ENCODE measurements at places on chromosomes 16 and 17.

DNA sequence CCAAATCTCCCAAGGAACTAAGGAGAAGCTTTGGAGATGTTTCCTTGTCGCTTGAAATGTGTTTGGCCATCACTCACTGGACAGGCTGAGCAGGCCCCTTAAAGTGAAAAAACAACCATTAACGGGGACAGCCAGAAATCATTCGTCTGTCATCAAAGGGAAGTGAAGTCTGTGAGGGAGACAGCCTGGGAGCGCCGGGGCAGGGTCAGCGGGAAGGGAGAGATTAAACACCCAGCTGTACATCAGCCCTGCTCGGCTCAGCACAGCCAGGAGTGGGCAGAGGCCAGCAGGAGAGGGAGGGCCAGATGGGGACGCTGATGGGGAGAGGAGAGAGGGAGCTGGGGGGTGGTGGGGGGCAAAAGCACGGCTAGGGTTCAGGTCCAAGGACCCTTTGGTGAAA, 105.1 kb downstream of the SDK2 start:
- no peak for DNase-seq

DNA sequence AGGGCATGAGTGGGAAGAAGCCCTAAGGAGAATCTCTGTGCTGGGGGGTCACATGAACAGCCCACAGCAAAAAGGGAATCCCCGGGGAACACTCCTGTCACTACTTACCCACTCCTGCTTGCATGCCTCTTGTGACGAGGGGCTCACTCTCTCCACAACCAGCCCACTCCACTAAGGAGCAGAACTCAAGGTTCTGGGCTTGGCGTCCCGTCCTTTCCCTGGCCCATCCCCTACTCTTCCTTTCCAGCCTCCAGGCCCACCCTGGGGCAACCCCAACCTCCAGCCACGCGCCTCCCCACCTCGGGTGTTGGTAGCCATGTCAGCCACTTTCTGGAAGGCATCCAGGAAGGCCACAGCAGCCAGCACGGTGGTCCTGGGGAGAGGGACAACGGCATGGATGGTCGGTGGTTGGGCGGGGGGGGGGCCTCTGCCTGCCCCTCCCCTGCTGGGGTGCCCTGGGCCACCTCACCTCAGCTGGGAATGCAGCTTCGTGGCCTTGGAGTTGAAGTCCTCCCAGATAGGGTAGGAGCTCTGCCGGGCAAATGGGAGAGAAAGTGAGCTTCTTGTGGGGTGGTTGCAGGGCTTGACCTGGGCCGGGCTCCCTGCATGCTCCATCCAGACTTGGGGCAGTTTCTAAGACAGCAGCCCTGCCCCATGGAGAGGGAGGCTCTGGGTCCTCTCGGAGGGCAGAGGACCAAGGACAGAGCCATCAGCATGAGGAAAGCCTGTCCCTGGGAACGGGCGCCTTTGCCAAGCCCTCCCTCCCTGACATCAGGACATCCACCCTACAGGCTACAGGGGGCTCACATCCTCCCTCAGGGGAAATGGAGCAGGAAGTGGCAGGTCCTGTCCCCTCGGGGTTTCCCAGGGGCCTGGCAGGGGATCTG, 5.1 kb downstream of the MTSS2 start:
- no peak for DNase-seq

DNA sequence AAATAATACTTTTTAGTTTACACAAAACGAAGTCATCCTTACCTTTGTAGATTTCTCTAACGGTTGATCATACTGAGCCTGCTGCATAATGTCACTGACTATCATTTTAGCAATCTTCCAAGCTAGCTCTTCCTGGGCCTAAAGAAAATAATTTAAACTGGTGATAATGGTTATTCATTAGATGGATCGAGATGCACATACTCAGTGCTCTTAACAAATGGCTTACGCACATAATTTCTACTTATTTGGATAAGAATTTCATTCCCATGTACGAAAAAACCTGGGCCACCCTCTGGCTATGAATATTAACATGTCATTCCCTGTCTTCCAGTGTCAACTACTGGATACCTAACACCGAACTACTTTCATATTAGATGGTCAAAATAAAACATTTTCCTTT, 41.4 kb upstream of the ULK2 start:
- no peak for DNase-seq

DNA sequence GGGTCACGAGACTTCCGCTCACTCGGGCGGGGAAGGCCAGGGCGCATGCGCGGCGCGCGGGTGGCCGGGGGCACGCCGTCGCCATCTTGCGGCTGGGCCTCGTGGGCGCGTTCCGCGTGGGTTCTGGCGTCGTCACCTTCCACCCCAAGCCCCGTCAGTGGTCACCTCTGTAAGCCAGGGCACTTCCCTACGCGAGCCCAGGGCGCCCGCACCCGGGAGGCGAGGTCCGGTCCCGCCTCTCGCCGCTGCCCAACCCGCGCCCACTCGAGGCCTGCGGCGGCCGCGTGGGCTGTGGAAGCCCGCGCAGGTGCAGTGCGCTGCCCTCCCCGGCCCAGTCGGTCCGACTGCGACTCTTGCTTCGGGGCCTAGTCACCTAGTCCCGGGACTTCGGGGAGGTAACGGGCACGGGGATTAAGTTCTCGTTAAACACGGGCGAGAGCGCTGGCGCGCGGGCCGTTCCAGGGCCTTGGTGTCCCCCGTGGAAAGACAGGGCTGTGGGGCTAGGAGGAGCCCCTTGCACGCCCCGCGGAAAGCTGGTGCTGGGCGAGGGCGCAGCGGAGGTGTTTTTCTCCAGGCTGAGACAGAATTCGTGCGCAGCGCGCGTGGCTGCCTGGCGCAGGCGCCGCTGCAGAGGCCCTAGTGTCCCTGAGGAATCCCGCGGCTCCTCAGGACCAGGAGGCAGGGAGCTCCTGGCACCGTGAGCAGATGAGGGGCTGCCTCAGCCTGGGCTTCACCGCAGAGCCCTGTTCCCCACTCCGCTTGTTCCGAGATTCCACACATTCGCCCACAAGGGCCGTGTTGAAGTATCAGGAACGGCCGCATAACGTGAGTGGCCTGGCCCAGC, 472 bp upstream of the ARHGDIA start:
- DNase-seq = peak; percentile 77

DNA sequence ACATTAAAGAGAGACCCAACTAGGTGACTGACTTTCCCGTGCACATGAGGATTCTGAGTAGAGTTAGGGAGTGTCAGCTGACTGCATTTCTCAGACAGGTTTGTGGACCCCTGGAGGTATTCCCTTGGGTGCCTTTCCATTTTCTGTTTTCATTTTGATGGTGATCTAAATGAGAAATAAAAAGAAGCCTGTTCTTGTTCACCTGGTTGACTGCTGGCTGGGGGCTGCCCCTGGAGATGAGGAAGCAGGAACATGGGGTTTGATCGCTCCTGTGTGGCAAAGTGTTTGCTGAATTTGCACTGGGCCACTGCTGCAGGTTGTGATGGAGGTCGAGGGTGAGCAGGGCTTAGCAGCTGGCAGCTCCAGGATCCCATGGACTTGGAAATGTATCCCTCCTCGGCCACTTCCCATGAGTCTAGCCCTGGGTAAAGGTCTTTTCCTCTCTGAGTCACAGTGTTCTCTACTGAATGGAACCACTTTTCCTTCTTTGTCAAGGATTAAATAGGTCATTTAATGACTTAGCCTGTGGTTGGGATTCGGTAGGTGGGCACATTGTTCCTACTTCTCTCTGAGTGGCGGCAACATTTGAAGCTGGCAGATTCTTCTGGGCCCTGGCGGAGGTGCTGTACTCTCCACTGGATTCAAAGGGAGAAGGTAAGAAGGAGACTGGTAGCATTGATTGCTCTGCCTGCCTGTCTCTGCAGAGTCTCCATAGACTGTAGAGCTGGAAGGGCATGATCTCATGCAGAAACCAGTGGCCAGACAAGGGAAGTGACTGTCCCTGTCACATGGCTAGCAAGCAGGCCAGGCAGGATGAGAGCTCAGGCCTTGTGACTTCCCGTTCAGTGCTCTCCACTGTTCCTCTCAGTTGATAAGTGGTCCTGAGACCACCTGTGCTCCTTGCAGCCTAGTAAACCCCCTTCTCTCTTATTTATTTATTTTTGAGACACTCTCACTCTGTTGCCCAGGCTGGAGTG, 17.9 kb downstream of the SNX29 start:
- no peak for DNase-seq

DNA sequence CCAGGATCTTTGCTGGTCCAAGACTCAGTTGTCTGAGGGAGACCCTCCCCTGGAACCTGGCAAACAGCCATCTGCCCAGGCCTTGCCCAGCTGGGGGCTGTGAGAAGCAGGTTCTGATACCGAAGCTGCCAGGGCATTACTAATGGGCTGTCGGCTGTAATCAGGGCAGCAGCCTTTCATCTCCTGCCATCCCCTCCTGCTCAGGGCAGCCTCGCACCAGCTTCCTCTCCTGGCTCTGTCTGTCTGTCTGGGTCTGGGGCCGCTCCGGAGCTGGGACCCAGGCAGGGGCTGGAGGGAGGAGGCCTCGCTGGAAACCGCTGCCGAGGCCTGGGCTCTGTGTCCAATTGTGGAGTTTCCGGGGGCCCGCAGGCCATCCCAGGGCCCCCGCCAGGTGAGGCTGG, 21.6 kb upstream of the BRD7 start:
- DNase-seq = no peak

GRCh38 chr16:14347706-14348105, 276.6 kb downstream of the MRTFB start:
- DNase-seq = no peak

GRCh38 chr16:85445064-85445778, 167.9 kb upstream of the GSE1 start:
- peak; percentile 99 for DNase-seq

DNA sequence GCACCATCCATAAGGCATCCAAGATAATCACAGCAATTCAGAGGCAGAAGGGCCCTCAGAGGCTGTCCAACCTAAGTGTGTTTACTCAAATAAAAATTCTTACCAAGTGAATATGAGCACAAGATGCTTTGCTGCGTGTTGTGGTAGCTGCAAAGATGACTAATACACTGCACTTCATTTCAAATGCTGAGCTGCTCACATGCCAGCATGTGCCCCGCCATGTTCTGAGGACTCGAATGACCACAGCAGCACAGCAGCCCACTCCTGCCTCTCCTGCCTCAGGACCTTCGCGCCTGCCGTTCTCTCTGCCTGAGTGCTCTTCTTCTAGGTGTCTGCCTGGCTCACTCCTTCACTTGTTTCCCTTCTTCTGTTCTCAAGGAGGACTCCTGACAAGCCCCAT, 19.0 kb downstream of the PIK3R5 start:
- DNase-seq = no peak

DNA sequence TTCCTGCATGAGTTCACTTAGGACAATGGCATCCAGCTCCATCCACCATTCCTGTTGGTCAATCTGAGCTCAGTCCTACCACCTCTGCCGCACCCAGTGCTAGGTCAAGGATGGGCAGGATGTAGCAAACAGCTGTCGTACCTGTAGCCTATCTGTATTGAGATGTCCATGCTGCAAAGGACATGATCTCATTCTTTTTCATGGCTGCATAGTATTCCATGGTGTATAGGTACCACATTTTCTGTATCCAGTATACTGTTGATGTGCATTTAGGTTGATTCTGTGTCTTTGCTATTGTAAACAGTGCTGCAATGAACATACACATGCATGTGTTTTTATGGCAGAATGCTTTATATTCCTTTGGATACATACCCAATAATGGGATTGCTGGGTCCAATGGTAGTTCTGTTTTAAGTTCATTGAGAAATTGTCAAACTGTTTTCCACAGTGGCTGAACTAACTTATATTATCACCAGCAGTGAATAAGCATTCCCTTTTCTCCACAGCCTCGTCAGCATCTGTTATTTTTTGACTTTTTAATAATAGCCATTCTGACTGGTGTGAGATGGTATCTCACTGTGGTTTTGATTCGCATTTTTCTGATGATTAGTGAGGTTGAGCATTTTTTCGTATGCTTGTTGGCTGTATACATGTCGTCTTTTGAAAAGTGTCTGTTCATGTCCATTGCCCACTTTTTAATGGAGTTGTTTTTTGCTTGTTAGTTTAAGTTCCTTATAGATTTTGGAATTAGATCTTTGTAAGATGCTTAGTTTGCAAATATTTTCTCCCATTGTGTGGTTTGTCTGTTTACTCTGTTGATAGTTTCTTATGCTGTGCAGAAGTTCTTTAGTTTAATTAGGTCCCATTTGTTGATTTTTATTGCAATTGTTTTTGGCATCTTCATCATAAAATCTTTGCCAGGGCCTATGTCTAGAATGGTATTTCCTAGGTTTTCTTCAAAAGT, 7.2 kb upstream of the MRTFB start:
- DNase-seq = no peak

- no peak for DNase-seq
Measured at GRCh38 chr16:74575807-74576643, 30.9 kb downstream of the GLG1 start.

GRCh38 chr16:69073181-69073702, 32.2 kb upstream of the HAS3 start:
- DNase-seq = no peak

- DNase-seq = no peak
Measured at GRCh38 chr17:57906910-57907309, 48.3 kb downstream of the CUEDC1 start.

DNA sequence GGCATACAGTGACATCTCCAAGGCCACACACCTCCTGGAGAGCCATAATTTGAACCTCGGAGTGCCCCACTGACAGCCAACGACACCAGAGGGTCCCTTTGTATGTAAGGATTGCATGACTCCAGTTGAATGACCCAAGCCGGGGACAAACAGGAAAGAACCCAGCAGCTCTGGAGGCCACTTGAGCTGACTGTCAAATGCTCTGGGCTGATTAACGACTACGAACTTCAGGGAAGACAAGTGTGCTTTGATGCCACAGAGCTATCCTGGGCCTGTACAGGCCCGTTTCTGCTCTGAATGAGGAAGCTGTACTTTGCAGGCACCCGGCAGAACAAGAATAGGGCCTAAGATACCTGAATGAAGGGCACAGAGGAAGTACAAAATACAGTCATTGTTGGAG, 404.6 kb downstream of the SLC39A11 start:
- no peak for DNase-seq

- no peak for DNase-seq
Measured at GRCh38 chr17:4782652-4783051, 3.5 kb downstream of the VMO1 start.

DNA sequence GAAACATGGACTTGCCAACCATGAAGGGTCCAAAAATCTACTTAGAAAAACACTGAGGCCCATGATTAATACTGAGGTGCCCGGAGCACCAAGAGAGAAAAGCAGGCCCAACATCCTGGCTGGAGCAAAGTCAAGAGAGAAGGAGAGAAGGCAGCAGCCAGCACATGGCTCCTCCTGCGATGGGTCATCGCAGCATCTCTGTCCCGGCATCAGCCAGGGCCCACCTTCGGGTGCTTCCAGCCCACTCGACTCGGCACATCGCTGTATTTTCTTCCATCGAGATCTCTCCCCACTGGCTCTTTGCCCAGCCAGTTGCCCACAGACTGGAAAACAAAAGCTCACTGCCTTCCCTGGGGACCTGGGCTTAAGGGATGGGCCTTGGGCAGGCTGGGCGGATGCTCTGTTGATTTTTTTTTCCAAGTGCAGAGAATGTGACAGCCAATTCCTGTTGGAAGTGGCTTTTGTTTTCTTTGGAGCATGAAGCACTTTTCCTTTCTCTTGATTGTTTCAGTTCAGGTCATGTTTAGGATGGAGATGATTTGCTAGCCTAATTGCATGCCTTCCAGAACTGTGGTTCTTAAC, 58.1 kb downstream of the CYB5B start:
- peak; percentile 94 for DNase-seq

Data from NCI-H1092 treated with DMSO at 0.1 percent for 48 hours (cell line).